ENCODE measurements at places on chromosomes 6 and 20. TPM values are rescaled to one million over a fixed set of nuclear protein-coding genes. Genes with fewer than 3 reads are reported as not detected.

- DNase-seq, result no peak
These were observed 86.8 kb upstream of the AFDN start for GRCh38 chr6:167739721-167740475.

- no peak for DNase-seq
These were observed 124.3 kb upstream of the CITED2 start for GRCh38 chr6:139498715-139499114.

- DNase-seq, result no peak
These were observed 61.0 kb downstream of the MTFR2 start for GRCh38 chr6:136189104-136189503.

- DNase-seq, result no peak
These were observed 192.6 kb upstream of the VGLL2 start for GRCh38 chr6:117072781-117073180.

Gene ZBTB46
- 20.4 TPM for total RNA-seq

Measured in tibial nerve (tissue), 4 donors.